ENCODE measurements at places on chromosomes 12 and 14. TPM values are rescaled to one million over a fixed set of nuclear protein-coding genes. Genes with fewer than 3 reads are reported as not detected.
A peak's percentile ranks its signal among the peaks of the same experiment; 100 is the strongest.

Gene PROX2
- total RNA-seq = 0.38 TPM

Gene GYS2
- not detected for total RNA-seq

Gene GALNT9
- total RNA-seq = not detected

Gene RNASE4
- total RNA-seq = 1.1 TPM

Gene GDF3
- not detected for total RNA-seq

DNA sequence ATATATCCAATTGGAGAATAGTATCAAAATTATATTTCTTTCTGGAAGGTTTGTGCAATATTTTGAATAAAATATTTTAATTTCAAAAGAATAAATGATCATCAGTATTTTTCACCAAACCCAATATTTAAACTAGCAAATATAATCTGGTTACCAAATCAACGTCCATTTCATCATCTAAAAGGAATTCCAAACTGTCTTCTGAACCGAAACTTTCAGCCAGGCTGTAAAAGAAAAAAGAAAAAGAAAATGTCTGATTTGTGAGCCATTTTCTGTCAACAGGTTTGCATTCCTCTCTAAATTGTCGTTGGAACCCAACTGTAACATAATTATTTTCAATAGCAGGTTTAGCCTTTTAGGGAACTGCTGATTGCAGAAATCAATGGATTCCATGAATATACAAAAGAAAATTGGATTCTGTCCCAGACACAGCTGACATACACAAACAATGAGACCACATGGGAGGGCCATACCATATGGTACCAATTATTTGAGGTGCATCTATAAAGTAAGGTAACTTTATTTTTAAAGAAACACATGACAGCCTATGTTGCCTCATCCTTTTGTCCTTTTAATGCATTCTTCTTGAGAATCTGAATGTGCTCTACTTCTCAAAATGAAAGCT lies 22.7 kb downstream of the SNRPF start:
- H3K27ac ChIP-seq = no peak overlapping the region
- no peaks in the 10 kb centered on the region for H3K27me3 ChIP-seq
- H3K4me3 ChIP-seq = no peak overlapping the region
- H3K4me1 ChIP-seq = no peaks in the 10 kb centered on the region
- no peaks in the 10 kb centered on the region for H3K36me3 ChIP-seq
- no peak for DNase-seq

GRCh38 chr14:86299994-86300393 lies 770.0 kb downstream of the FLRT2 start:
- DNase-seq = no peak
- H3K4me1 ChIP-seq = no peaks in the 10 kb centered on the region

- H3K36me3 ChIP-seq = no peaks in the 10 kb centered on the region
- H3K27ac ChIP-seq = peak overlapping the region; percentile 83
- peak overlapping the region; percentile 86 for H3K4me3 ChIP-seq
- peaks cover 32% of the 10 kb centered on the region for H3K4me1 ChIP-seq
- H3K27me3 ChIP-seq = no peaks in the 10 kb centered on the region
- DNase-seq = peak; percentile 13
Measured at GRCh38 chr12:101697930-101698799, 725 bp downstream of the CHPT1 start.

DNA sequence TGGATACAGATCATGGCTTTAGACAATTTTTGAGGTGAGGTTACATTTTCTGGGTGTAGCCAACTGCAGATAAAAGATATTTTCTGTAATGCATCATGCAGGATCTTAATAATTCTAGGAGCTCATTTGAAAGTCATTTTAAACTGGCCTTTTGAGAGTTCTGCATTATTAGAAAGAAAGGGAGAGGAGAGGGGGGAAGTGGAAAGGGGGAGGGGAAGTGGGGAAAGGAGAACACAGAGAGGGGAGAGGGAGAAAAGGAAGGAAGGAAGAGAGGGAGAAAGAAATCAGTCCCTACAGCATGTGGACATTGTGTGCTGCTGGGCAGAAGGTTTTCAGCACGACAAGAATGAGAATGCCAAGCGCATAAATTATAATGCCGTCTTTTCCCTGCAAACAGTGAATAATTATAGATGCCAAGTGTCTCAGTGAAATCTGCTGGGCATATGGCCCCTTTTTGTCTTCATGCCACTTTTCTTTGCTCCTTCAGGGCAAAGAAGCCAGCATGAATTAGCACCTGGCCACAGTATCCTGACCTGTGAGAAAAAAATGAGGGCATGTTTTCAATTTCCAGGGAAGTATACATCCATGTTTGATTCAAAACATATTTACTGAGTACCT lies 22.7 kb upstream of the PPP2R5C start:
- no peak for DNase-seq
- no peak overlapping the region for H3K4me3 ChIP-seq
- H3K27ac ChIP-seq = no peak overlapping the region
- H3K27me3 ChIP-seq = no peaks in the 10 kb centered on the region
- peaks cover 9% of the 10 kb centered on the region for H3K36me3 ChIP-seq

GRCh38 chr12:112148031-112148513 lies 22.7 kb downstream of the TRAFD1 start:
- no peak for DNase-seq
- no peaks in the 10 kb centered on the region for H3K4me1 ChIP-seq
- H3K4me3 ChIP-seq = no peak overlapping the region
- H3K27me3 ChIP-seq = no peaks in the 10 kb centered on the region

DNA sequence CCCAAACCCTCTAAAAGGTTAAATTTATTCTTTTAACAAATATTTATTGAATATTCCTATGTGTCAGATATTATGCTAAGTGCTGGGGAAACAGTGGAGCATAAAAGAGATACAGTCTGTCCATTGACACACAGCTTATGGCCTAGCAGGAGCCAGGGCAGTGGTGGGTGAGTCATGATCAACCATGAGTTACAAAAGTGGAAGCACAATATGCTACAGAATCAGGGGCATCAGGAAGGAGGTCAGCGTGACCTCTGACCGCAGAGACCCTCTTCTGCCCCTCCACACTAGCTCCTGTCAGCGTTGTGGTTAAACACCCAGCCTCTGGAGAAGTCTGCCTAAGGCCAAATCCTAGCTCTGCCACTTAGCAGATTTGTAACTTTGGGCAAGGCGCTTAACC lies 4.7 kb upstream of the PPP1R1A start:
- no peak overlapping the region for H3K4me3 ChIP-seq
- no peak overlapping the region for H3K27ac ChIP-seq
- no peak for DNase-seq
- no peaks in the 10 kb centered on the region for H3K36me3 ChIP-seq
- peaks cover 32% of the 10 kb centered on the region for H3K27me3 ChIP-seq

- H3K27me3 ChIP-seq = no peaks in the 10 kb centered on the region
- peak; percentile 28 for DNase-seq
- no peak overlapping the region for H3K4me3 ChIP-seq
- no peak overlapping the region for H3K27ac ChIP-seq
Measured at GRCh38 chr12:68792952-68793351, 15.0 kb upstream of the MDM2 start.

- peaks cover 8% of the 10 kb centered on the region for H3K27me3 ChIP-seq
- H3K4me1 ChIP-seq = no peaks in the 10 kb centered on the region
- DNase-seq = no peak
- no peaks in the 10 kb centered on the region for H3K36me3 ChIP-seq
Measured at GRCh38 chr14:59022144-59022543, 166.3 kb upstream of the DAAM1 start.

DNA sequence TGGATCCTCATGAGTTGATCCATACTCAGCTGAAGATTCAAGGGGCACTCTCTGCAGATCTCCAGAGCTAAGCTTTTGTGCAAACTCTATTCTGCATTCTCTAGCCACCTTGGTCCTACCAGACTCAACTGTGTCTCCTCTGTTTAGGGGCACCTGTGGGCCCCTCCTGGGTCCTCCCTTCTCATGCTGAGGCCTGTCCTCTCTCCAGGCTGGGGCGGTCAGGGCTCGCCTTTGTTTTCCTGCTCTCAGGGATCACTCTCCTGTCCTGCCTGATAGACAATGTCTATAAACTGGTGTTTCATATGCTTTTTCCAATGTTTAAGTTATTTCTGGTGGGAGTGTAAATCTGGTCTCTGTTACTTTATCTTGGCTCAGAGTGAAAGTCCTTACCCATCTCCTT lies 11.6 kb upstream of the KIF26A start:
- H3K4me3 ChIP-seq = no peak overlapping the region
- H3K27me3 ChIP-seq = peaks cover 26% of the 10 kb centered on the region
- H3K4me1 ChIP-seq = no peaks in the 10 kb centered on the region
- DNase-seq = no peak

GRCh38 chr12:80472911-80473500 lies 29.0 kb downstream of the PTPRQ start:
- H3K4me1 ChIP-seq = no peaks in the 10 kb centered on the region
- H3K27ac ChIP-seq = no peak overlapping the region
- peak; percentile 5 for DNase-seq
- no peaks in the 10 kb centered on the region for H3K36me3 ChIP-seq
- H3K27me3 ChIP-seq = no peaks in the 10 kb centered on the region

DNA sequence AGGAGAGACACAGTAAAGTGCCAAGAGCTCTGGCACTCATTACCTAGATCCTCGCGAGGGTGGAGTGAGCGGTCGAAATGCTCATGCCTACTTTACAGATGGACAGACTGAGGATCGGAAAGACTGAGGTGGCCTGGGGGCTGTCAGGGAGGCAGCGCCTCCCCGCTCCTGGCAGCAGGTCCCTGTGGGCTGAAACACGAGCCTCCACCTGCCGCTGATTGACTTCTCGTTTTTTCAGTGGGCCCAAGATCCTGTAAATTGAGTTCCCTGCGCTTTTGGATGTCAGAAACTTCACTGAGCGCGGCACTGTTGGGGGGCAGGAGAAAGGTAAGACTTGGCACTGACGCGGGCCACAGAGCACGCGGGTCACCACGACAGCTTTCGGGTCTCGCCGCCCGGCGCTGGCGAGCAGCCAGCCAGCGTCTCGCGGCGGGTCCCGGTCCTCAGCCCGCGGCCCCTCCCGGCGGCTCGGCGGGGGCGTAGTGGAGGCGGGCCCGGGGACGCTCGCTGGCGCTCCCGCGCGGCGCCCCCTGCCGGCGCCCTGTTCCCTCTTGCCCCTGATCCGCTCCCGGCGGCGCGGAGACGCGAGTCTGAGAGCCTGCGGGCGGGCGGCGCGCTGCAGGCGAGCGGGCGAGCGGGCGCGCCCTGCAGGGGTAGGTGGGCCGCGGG lies 552 bp upstream of the SCN8A start:
- H3K36me3 ChIP-seq = no peaks in the 10 kb centered on the region
- peak; percentile 83 for DNase-seq
- peak overlapping the region; percentile 79 for H3K4me3 ChIP-seq
- peak overlapping the region; percentile 66 for H3K27ac ChIP-seq
- H3K27me3 ChIP-seq = peaks cover 45% of the 10 kb centered on the region
- peaks cover 13% of the 10 kb centered on the region for H3K4me1 ChIP-seq

GRCh38 chr12:124509676-124510300 lies 57.6 kb downstream of the NCOR2 start:
- H3K36me3 ChIP-seq = no peaks in the 10 kb centered on the region
- no peaks in the 10 kb centered on the region for H3K27me3 ChIP-seq
- DNase-seq = no peak
- H3K4me1 ChIP-seq = peaks cover 29% of the 10 kb centered on the region
- H3K27ac ChIP-seq = no peak overlapping the region
- H3K4me3 ChIP-seq = no peak overlapping the region

DNA sequence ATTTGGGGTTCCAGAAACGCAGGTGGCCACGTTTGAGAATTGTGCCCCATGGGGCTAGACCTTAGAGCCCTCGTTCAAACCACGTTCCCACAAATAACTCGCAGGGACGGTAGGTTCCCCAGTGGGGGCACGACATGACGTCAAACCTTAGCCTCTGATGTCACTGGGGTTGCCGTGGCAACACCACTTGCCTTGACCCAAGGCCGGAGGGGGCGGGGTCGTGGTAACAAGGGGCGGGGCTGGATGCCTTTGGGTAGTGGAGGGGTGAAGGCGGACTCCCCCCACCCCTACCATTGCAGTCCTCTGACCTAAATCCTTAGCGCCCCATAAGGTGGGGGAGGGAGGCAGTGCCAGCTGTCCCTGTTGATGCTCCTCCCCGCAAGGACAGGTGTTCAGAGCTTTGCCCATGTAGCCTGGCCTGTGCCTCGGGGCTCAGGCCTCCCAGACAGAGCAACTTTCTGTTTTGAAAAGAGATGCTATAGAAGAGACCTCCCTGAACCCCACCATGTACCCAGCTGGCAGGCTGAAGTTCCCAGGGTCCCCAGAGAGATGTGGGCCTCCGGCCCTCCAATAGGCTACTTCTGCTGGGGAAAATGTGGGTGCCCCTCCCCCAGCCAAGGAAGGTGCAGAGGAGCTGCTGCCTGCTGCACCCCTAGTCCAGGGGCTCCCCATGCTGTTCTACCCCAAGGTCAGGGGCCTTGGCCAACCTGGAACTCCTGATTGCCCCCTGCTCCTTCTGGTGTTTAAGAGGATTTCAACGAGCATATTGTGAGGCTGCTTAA lies 1.9 kb downstream of the FAM222A start:
- peak; percentile 20 for DNase-seq
- H3K4me1 ChIP-seq = peaks cover 2% of the 10 kb centered on the region
- no peaks in the 10 kb centered on the region for H3K36me3 ChIP-seq
- peak overlapping the region; percentile 53 for H3K4me3 ChIP-seq
- peaks cover 27% of the 10 kb centered on the region for H3K27me3 ChIP-seq

DNA sequence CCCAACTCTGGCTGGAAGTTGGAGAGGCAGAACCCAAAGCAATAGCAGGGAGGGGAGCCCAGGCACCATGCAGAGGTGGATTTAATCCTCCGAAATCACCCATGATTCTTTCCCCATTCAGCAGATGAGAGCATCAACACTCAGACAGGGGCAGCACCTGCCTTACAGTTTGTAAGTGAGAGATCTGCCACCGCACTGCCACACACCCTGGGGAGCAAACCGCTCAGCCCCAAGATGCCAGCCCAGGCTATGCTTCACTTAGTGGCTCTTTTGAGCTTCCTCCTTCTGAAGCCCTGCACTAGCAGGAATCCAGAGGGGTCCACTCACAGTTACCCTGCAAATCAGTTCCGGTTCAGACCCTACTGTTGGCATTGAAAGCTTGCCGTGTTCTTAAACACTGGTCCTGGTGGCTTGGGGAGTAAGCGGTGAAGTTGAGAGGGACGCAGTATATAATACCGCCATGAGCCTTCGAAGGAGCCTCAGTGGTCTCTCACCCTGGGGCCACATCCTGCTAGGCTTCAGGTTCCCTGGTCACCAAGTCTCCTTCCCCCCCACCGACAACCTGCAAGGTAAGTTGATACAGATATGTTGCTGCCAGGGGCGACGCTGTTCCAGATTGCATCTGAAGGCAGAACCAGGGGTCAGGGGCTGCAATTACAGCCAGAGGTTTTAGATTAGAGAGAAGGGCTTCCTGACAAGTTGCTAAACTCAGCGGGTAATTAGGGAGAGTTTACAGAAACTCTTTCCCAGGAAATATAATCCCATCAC lies 72.0 kb upstream of the CCND2 start:
- no peak overlapping the region for H3K27ac ChIP-seq
- no peaks in the 10 kb centered on the region for H3K36me3 ChIP-seq
- H3K4me3 ChIP-seq = no peak overlapping the region

GRCh38 chr12:113926788-113927187 lies 39.3 kb downstream of the RBM19 start:
- no peak overlapping the region for H3K27ac ChIP-seq
- H3K36me3 ChIP-seq = peaks cover 58% of the 10 kb centered on the region

GRCh38 chr12:19643635-19644034 lies 204.3 kb downstream of the AEBP2 start:
- no peak overlapping the region for H3K4me3 ChIP-seq
- no peaks in the 10 kb centered on the region for H3K27me3 ChIP-seq
- peaks cover 2% of the 10 kb centered on the region for H3K36me3 ChIP-seq

- no peak overlapping the region for H3K27ac ChIP-seq
- DNase-seq = no peak
- H3K27me3 ChIP-seq = no peaks in the 10 kb centered on the region
- no peak overlapping the region for H3K4me3 ChIP-seq
Measured at GRCh38 chr12:22691319-22691718, 66.3 kb downstream of the ETNK1 start.
